ENCODE measurements at places on chromosomes 3 and 15. TPM values are rescaled to one million over a fixed set of nuclear protein-coding genes. Genes with fewer than 3 reads are reported as not detected.

Gene FBXO40
- polyA plus RNA-seq, result 0.84 TPM

Gene STX19
- polyA plus RNA-seq, result 38.6 TPM

Gene ROPN1B
- 3.9 TPM for polyA plus RNA-seq

Gene CHL1
- polyA plus RNA-seq, result 62.3 TPM

Gene CSNK1G1
- 7.3 TPM for polyA plus RNA-seq

Gene WNT5A
- polyA plus RNA-seq, result 9.9 TPM

Gene LRRN1
- 59.6 TPM for polyA plus RNA-seq

Gene CYP1A1
- polyA plus RNA-seq, result not detected

Gene LNP1
- polyA plus RNA-seq, result 5.7 TPM

Gene HGD
- polyA plus RNA-seq, result not detected

Gene TRA2B
- 47.0 TPM for polyA plus RNA-seq

Gene UROC1
- not detected for polyA plus RNA-seq

Gene C3orf20
- polyA plus RNA-seq, result not detected

Gene CRYGS
- 3.2 TPM for polyA plus RNA-seq

Gene CYP8B1
- polyA plus RNA-seq, result not detected

Gene ARRDC4
- 7.8 TPM for polyA plus RNA-seq

Gene PYGO1
- 2.4 TPM for polyA plus RNA-seq

Gene LRRC34
- 21.0 TPM for polyA plus RNA-seq

Gene BMF
- polyA plus RNA-seq, result not detected

Gene ROBO1
- polyA plus RNA-seq, result 8.3 TPM

Gene TJP1
- polyA plus RNA-seq, result 15.6 TPM

Gene FGF12
- polyA plus RNA-seq, result 149 TPM
